ENCODE measurements at places on chromosomes 12 and 14. TPM values are rescaled to one million over a fixed set of nuclear protein-coding genes. Genes with fewer than 3 reads are reported as not detected.

The TCL1B gene
- not detected for total RNA-seq

The IL22 gene
- total RNA-seq, result not detected

GRCh38 chr12:9367828-9368227, 159.6 kb upstream of the PZP start:
- no peaks in the 10 kb centered on the region for H3K4me1 ChIP-seq
- H3K27ac ChIP-seq, result no peak overlapping the region
- no peaks in the 10 kb centered on the region for H3K36me3 ChIP-seq
- H3K4me3 ChIP-seq, result no peak overlapping the region
- DNase-seq, result no peak

DNA sequence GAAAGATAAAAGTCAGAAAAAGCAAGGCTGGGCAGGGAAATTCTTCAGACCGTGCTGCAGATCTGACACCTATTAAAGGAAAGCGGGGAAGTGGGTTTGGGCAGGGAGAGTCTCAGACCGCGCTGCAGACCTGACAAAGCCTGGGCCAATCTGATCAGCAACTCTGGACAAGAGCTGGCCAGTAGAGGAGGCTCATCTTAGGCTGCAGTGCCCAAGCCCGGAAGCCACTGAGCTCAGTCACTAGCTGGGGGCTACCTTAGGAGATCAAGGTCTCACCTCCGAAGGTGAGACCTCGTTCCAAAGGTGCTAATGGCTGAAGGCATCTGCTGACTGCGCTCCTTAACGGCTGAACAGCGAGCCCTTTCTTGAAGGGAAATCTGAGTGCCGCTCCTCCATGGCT, 60.2 kb downstream of the SINHCAF start:
- no peaks in the 10 kb centered on the region for H3K27me3 ChIP-seq
- no peaks in the 10 kb centered on the region for H3K36me3 ChIP-seq
- no peak overlapping the region for H3K27ac ChIP-seq
- no peak for DNase-seq
- no peak overlapping the region for H3K4me3 ChIP-seq

GRCh38 chr14:33191855-33192254, 253.2 kb downstream of the NPAS3 start:
- no peak overlapping the region for H3K4me3 ChIP-seq
- no peaks in the 10 kb centered on the region for H3K4me1 ChIP-seq
- DNase-seq, result no peak
- H3K36me3 ChIP-seq, result no peaks in the 10 kb centered on the region
- H3K27ac ChIP-seq, result no peak overlapping the region

- DNase-seq, result no peak
- H3K36me3 ChIP-seq, result peaks cover 36% of the 10 kb centered on the region
- peaks cover 34% of the 10 kb centered on the region for H3K4me1 ChIP-seq
- H3K4me3 ChIP-seq, result no peak overlapping the region
These were observed 19.2 kb upstream of the MLXIP start for GRCh38 chr12:122059203-122059960.
